H54 (cell line): ENCODE measurements at places on chromosomes 16 and 17.

GRCh38 chr17:82502207-82502606 lies 17.3 kb upstream of the FOXK2 start:
- DNase-seq = no peak

GRCh38 chr17:8843344-8843743 lies 24.1 kb downstream of the PIK3R6 start:
- DNase-seq = no peak

GRCh38 chr16:30541502-30542329 lies 7.1 kb upstream of the ZNF747 start:
- DNase-seq = peak; percentile 67

DNA sequence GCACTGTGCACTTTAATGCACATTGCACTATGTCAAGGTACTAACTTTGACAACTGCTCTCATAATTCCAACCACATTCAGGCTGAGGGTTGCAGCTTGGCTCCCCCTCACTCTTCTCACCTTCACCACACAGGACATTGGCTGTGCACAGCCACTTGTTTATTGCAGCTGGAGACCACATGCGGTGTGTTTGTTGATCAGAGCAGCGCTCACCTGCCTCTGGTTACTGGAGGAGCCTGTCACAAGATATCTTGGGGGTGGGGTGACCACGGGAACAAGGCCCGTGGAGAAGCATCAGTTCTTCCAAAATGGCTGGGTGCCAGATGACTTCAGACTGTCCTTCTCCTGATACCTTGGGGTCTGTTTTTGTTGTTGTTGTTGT lies 10.6 kb upstream of the CCL5 start:
- no peak for DNase-seq

- no peak for DNase-seq
Measured at GRCh38 chr16:54370278-54371040, 83.9 kb upstream of the IRX3 start.

GRCh38 chr17:10702574-10702973 lies 5.2 kb downstream of the ADPRM start:
- no peak for DNase-seq

- DNase-seq = no peak
Measured at GRCh38 chr17:81990836-81991683, 13.6 kb downstream of the ASPSCR1 start.

DNA sequence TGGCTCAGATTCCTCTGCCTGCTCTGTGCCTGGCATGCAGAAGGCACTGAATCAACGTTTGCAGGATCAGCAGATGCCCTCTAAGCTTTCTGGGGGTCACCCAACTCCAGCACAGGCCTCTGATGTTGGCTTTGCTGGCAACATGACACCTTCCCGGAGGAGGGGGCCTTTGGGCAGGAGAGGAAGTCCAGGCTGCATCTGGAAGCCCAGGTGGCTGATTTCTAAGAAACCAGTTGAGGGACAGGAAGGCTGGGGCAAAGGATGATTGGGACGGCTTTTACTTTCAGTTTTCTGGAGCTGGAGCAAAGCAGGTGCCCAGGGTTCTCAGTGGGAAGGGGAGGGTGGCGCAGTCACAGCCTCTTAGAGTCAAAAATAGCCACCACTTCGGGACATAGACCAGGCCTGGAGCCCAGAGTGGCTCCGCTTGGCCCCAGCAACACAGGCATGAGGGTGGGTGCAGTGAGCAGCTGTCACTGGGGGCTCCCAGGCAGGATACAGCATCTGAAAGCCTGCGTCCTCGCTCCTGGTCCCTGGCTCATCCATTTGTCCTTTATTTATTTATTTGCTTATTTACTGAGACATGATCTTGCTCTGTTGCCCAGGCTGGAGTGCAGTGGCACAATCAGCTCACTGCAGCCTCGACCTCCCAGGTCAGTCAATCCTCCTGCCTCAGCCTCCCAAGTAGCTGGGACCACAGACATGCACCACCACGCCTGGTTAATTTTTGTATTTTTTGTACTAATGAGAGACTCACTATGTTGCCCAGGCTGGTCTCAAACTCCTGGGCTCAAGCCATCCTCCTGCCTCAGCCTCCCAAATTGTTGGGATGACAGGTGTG lies 15.1 kb downstream of the SOCS1 start:
- DNase-seq = no peak

DNA sequence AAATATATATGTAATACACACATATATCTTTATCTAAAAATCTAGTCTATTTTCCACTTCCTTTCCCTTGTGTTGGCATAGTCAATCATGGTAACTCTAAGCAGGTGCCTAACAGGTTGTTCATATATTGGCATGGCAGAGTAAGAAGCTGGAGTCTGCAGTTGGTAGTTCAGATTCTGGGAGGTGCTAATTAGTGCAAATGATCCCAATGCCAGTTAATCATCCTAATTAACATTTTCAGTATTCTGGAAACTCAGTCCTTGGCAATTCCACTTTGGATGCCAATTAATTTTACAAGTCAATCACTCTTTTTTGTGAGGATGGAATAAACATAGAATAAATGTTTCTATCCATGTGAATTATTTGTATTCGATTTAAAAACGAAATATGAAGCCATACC lies 863.7 kb upstream of the SOX9 start:
- no peak for DNase-seq

DNA sequence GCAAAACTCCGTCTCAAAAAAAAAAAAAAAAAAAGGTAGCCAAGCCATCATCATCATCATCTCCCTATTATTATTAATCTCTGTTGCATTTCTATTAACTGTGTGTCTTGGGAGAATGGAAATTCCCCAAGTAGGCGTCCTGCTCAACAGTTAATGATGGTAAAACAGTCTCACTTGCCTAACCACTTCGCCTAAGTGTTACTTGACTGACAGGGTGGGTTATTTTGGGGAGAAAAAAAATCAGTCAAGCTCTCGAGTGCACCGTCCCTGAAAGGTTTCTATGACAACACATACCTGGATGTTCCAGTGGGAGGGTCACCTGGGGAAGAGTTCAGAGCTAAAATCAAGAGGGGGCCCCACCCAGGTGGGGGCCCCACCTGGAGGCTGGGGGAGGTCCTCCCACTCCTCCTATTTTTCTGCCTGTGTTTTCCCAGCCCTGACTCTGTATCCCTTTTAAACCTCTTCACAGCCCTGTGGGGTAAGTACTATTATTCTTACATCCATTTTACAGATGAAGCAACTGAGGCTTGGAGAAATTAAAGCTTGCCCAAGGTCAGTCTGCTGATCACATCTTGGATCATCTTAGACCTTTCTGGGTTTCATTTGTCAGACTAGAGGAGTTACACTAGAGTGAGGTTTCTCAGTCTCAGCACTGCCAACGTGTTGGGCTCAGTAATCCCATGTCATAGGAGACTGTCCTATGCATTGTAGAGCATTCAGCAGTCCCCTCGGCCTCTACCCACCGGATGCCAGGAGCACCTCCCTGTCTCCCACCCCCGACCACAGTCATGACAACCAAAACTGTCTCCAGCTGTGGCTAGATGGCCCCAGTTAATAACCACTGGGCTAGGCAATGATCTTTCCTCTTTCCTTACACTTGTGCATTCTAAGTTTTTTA lies 11.0 kb upstream of the ABAT start:
- DNase-seq = no peak

- peak; percentile 44 for DNase-seq
Measured at GRCh38 chr17:561116-561515, 153.5 kb downstream of the VPS53 start.

- no peak for DNase-seq
Measured at GRCh38 chr17:71995590-71995989, 125.2 kb upstream of the SOX9 start.

- DNase-seq = no peak
Measured at GRCh38 chr17:37521821-37522220, 32.1 kb downstream of the DUSP14 start.

DNA sequence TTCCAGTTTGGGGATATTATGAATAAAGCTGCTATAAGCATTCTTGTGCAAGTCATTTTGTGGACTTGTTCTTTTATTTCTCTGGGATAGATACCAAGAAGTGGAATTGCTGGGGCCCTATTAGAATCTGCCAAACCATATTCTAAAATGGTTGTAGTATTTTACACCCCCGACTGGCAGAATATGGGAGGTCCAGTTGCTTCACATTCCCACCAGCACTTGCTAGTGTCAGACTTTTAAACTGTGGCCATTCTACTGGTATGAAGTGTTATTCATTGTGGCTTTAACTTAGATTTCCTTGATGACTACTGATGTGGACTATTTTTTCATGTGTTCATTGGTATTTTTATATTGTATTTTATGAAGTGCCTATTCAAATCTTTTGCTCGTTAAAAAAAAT lies 18.1 kb upstream of the NUP93 start:
- no peak for DNase-seq

GRCh38 chr16:54177052-54177861 lies 109.3 kb downstream of the IRX3 start:
- no peak for DNase-seq

DNA sequence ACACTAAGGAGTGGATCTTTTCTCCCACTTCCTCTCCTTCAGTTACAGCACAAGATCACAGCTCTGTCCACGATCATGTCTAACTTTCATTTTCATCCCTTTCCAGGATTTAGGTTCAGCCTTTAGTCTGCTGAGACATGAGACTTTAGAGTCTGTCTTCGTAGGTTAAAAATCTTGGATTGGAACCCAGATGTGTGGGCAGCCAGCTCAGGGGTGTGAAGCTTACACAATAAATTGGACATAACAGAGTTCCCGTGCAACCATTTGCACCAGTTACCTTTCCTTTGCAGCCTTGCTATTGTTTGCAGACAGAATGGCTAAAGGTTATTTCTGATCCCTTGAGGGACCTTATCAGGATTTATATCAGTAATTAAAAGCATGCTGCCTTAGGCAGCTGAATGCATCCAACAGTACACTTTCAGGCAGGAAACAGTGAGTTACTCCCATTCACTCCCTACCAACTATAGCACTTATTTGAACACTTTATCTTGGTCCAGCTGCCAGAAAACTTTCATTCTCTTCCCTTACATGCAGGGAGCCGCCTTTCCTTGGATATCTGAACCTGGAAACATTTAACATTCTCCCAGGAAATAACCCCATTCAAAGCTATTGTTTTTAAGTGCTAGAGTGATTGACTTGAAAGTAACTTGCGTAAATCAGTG lies 87.3 kb downstream of the TMEM100 start:
- DNase-seq = no peak

DNA sequence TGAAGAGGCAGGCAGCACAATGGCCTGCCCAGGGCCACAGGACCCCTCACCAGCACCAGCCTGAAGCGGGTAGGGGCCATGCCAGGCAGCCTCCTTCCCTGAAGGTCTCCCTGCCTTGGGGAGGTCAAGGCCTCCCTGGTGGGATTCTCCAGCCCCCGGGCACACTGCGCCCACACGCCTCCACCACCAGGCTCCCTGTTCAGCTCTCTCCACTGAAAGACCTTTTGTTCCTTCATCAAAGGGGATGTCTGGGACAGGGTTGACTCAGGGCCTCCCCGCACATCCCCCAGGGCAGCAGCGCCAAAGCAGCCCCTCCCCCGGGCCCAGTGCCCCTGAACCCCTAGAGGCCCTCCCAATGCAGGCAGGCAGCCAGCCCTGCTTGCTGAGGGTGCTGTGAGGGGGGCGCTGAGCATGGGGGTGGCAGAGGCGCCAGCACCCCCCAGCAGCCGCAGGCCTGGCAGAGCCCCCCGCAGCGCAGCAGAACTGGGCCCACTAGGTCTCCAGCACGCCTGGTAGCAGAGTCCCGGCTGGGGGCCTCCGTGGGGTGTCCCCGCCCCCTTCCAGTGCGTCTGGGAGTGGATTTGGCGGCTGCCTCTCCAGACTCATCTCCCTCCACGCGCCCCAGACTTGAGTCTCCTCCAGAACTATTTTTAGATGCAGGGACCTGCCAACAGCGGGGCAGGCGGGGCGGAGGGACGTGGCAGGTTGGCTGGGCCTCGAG lies 13.1 kb downstream of the BCAR1 start:
- no peak for DNase-seq

DNA sequence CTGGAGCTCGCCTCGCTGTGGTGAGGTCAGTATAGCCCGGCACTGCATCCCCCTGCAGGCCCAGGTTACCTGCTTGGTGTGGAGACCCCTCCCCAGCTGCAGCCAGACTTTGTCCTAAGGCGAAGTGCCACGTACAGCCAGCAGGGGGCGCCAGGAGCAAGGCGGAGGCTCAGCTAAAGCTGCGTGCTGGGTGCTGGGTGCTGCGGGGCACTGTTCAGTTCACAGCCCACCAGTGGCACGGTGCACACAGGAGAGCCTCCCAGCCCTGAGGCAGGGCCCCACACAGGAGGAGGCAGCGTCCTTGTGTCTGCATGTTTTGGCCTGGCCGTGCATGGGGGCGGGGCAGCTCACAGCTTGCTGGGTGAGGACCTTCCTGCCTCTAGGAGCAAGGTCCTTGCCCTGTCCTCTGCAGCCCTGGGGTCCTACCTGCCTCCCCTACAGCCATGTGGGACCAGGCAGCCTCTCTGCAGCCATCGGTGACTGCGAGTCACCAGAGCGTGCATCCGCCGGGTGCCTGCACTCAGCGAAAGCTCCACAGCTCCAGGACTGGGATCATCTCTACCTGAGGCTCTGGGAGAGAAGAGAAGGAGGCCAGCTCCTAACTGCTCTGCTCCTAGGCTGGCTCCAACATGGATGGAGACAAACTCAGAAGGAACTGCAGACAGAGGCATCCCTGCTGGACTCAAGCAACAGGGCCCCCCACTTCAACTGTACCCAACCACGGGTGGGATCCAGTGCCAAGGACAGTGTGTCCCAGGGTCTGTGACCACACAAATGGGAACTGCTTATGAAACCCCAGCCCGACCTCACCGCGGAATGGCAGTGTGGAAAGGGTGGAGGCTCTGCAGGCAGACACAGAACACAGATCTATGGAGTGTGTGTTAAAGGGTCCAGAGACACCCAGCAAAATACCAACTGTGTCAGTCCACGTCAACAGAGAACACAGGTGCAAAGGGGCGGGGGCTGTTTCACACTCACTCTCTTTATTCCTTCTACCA lies 19.0 kb downstream of the SLC7A5 start:
- DNase-seq = peak; percentile 69

- DNase-seq = no peak
Measured at GRCh38 chr17:74119049-74119580, 84.4 kb upstream of the RPL38 start.

DNA sequence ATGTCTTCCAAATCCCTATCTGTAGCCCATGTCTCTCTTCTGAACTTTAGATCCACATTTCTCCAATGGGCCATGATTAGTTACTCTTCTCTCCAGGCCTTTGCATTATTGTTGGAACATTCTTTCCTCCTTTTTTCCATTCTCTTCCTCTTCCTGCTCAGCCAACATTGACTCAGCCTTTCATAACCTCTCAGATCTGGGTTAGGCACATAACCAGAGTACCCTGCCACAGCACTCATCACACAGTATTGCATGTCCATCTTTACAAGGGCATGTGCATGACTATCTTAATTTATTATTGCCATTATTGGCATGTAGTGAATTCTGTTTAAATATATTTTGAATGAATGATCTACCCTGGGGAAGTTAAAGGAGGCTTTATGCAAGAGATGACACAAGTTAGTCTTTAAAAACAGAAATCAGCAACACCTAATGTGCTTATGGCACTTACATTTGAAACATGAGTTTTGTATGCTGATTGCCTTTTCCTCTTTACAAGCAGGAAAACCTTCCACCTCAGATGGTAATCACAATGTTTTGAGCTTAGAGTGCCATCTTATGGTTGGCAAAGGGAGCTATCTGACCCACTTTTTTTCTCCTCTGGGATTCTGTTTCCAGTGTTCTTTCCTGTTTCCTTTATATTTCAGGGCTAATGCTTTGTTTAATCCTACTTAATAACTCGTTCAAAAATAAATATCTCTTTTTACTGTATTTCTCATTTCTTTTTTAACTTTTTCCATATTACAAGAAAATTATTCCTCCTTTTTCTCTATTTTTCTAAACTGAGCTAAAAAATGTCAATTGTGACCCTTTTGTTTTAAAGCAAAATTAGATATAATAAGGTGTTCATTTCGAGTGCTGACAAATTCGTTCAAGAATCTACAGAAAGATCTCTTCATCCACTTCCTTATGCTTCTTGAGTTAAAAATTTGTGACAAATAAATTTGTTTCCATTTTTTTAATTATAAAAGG lies 151.0 kb upstream of the RBL2 start:
- DNase-seq = peak; percentile 26
